ENCODE measurements at places on chromosomes 6 and 20.

DNA sequence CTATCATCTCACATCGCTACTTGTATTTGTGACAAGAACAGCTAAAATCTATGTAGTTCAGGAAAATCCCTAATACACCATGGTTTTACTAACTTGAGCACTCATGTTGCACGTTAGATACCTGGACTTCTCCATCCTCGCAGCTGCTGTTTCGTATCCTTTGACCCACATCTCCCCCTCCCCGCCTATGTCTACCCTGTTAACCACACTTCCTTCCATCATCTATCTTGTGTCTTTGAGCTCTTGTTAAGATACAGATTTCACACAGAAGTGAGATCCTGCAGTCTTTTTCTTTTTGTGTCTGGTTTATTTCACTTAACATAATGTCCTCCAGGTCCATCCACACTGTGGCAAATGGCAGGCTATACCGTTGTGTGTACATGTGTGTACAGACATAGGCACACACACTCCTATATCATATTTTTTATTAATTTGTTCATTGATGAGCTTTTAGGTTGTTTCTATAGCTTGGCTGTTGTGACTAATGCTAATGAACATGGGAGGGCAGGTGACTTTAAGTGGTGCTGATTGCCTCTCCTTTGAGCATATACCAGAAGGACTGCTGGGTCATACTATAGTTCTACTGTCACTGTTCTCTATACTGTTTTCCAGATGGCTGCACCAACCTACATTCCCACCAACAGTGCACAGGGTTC is 117.8 kb downstream of the WDR27 start:
- DNase-seq, result peak; percentile 17
- peaks cover 28% of the 10 kb centered on the region for H3K4me1 ChIP-seq
- no peak overlapping the region for H3K4me3 ChIP-seq
- H3K27ac ChIP-seq, result no peak overlapping the region
- no peaks in the 10 kb centered on the region for H3K36me3 ChIP-seq
- H3K27me3 ChIP-seq, result no peaks in the 10 kb centered on the region

- H3K27ac ChIP-seq, result no peak overlapping the region
- DNase-seq, result no peak
- H3K27me3 ChIP-seq, result peaks cover 13% of the 10 kb centered on the region
- no peaks in the 10 kb centered on the region for H3K36me3 ChIP-seq
- no peak overlapping the region for H3K4me3 ChIP-seq
- H3K4me1 ChIP-seq, result no peaks in the 10 kb centered on the region
These were observed 197.6 kb upstream of the PMEPA1 start for GRCh38 chr20:57907131-57908000.

- H3K4me3 ChIP-seq, result no peak overlapping the region
- H3K27ac ChIP-seq, result no peak overlapping the region
- H3K36me3 ChIP-seq, result no peaks in the 10 kb centered on the region
- no peaks in the 10 kb centered on the region for H3K27me3 ChIP-seq
- peaks cover 22% of the 10 kb centered on the region for H3K4me1 ChIP-seq
These were observed 32.0 kb upstream of the PCMTD2 start for GRCh38 chr20:64223526-64224067.

- no peak overlapping the region for H3K4me3 ChIP-seq
- no peaks in the 10 kb centered on the region for H3K36me3 ChIP-seq
- H3K4me1 ChIP-seq, result no peaks in the 10 kb centered on the region
- H3K27me3 ChIP-seq, result no peaks in the 10 kb centered on the region
- DNase-seq, result no peak
These were observed 22.2 kb downstream of the AHI1 start for GRCh38 chr6:135475292-135475886.

DNA sequence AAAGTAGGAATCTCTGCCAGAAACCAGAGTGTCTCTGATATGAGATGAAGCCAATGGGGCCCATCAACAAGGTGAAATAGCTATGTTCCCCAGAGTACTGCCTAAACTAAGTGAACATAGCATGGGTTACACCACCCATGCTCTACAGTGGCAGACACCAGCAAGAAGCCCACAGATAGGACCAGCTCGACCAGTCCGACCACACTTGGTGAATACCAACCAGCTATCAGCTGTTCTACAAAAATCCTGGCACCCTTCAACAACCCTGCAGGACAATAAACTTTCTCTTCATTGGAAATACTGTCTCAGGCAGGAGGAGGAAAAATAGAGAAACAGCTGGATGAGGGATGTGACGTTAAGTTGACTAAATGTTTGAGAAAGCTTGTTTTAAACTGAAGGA is 311.4 kb downstream of the EPM2A start:
- DNase-seq, result no peak
- H3K4me1 ChIP-seq, result no peaks in the 10 kb centered on the region
- H3K27ac ChIP-seq, result no peak overlapping the region
- H3K27me3 ChIP-seq, result no peaks in the 10 kb centered on the region
- no peaks in the 10 kb centered on the region for H3K36me3 ChIP-seq

GRCh38 chr6:130018744-130019325 is 454 bp downstream of the L3MBTL3 start:
- DNase-seq, result peak; percentile 64
- H3K27me3 ChIP-seq, result no peaks in the 10 kb centered on the region
- H3K36me3 ChIP-seq, result no peaks in the 10 kb centered on the region
- peak overlapping the region; percentile 99 for H3K4me3 ChIP-seq
- peak overlapping the region; percentile 79 for H3K27ac ChIP-seq

All from CD8-positive, alpha-beta memory T cell (primary cell).